Right renal cortex interstitium (tissue), 3 donors: ENCODE measurements at places on chromosomes 4 and X. TPM values are rescaled to one million over a fixed set of nuclear protein-coding genes. Genes with fewer than 3 reads are reported as not detected.

Gene HTRA3
- polyA plus RNA-seq, result 8.7 TPM

Gene NLGN3
- 3.9 TPM for polyA plus RNA-seq

Gene JAKMIP1
- polyA plus RNA-seq, result 0.10 TPM

Gene BCLAF3
- 12.4 TPM for polyA plus RNA-seq

Gene RHOXF1
- polyA plus RNA-seq, result not detected

Gene ACE2
- 65.3 TPM for polyA plus RNA-seq

Gene MAGEA2
- polyA plus RNA-seq, result not detected

Gene GPC4
- 22.5 TPM for polyA plus RNA-seq

Gene MBNL3
- polyA plus RNA-seq, result 32.2 TPM

Gene TIGD2
- polyA plus RNA-seq, result 11.8 TPM

Gene VSIG1
- 0.74 TPM for polyA plus RNA-seq

Gene XAGE3
- polyA plus RNA-seq, result not detected

Gene F8A3
- 7.1 TPM for polyA plus RNA-seq

Gene RTL9
- polyA plus RNA-seq, result 0.35 TPM

Gene CFAP47
- polyA plus RNA-seq, result 0.46 TPM

Gene SATL1
- polyA plus RNA-seq, result 0.40 TPM

Gene SPACA5
- not detected for polyA plus RNA-seq

Gene JADE1
- polyA plus RNA-seq, result 48.0 TPM

Gene GLRA3
- not detected for polyA plus RNA-seq

Gene NAA10
- 54.7 TPM for polyA plus RNA-seq

Gene KCNE5
- 4.9 TPM for polyA plus RNA-seq

Gene HPGDS
- polyA plus RNA-seq, result 4.2 TPM

Gene NELFA
- 25.8 TPM for polyA plus RNA-seq

Gene MAGEC1
- not detected for polyA plus RNA-seq

Gene BEX5
- polyA plus RNA-seq, result 13.5 TPM

Gene BMP3
- polyA plus RNA-seq, result 16.9 TPM

Gene MAGEB17
- polyA plus RNA-seq, result not detected

Gene TLR1
- polyA plus RNA-seq, result 4.6 TPM
